ENCODE measurements at places on chromosomes 16 and 17.
A peak's percentile ranks its signal among the peaks of the same experiment; 100 is the strongest.

DNA sequence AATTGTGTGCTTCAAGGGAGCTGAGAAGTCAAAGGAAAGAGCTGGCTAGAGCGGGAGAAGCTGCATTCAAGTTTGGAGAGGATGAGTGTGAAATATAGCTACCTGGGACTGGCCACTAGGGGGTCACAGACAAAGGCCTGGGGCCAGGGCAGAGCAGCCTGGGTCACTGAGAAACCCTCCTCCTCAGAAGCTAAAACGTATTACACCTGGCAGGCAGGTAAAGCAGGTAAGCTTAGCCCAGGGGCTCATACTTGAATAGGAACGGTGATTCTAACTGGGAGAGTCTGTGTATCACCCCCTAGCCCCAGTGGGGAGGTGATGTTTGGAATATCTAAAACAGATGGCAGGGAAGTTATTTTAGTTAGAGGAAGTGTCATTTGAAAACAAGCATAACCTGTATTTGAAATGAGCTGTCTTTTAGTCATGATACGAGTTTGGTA is 6.8 kb downstream of the KRT37 start:
- DNase-seq: no peak

DNA sequence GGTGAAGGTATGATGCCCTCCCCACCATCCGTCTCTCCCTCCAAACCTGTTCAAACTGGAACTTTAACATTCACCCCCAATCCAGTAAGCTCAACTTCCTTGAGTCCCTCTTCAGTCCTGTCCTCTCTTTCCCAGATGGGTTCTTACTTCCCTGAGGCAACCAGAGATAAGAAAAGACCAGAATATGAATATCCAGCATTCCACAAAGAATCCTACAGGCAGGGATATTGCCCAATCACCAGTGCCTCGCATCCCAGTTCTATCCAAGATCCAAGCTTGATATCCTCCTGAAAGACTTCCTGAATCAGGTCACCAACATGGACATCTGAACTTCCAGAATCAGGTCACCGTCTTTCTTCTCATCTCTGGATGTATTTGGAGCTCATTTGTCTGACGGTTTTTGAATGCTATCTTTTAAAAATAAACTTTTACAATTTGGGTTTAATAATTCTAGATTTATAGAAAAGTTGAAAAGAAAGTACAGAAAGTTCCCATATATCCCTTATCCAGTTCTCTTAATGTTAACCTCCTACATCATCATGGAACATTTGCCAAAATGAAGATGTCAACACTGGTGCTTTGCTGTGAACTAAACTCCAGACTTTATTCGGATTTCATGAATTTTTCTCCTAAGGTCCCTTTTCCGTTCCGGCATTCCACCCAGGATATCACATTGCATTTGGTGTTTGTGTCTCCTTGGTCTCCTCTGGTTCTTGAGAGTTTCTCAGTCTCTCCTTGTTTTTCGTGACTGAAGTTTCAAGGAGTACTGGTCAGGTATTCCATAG is 13.7 kb upstream of the COL1A1 start:
- DNase-seq: no peak

DNA sequence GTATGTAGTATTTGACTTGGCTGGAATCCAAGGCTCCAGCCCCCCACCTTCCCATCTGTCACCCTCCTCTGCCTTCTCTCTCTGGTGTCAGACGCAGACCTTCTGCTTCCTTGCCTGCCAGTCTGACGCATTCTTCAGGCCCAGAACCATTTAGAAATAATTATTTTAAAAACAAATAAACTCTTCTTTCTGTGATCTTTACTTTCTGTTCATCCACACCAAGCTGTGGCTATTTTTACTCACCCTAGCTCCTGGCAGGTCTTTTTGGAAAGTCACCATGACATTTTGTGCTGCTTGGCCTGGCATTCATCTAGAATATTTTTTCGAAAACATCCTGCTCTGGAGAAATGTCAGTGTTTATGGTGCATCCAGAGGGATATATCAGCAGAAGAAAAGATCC is 330.7 kb upstream of the ASIC2 start:
- DNase-seq: no peak

- peak; percentile 53 for DNase-seq
Measured at GRCh38 chr17:63950940-63951907, 19.1 kb upstream of the CD79B start.

DNA sequence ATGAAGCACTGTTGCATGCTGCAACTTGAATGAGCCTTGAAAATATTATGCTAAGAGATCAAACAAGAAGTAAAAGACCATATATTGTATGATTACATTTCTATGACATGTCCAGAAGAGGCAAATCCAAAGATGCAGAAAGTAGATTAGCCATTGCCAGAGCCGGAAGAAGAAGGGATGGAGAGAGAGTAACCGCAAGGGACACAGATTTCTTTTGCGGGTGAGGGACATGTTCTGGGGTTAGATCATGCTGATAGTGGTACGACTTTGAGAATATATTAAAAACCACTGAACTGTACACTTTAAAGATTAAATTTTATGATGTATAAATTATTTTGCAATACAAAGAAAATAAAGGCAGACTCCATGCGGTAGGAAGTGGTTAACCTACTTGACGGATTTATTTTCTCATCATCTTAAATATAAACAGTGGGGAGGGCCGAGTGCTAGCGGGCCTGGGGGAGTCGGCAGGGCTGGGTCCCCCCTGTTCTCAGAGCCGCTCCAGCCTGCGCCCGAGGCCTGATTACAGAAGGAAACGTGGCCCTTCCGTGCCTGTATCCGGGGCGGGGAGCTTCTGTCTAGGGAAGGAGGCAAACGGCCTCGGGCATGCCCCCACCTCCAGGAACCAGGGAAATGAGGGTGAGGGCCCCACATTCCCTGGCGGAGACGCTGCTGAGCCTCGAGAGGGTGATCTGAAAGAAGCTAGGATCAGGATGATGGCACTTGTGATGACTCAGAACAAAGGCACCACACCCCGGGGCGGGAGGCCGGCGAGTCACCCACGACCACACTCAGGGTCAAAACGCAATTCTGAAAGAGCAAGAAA is 48.0 kb downstream of the SHCBP1 start:
- DNase-seq: no peak

DNA sequence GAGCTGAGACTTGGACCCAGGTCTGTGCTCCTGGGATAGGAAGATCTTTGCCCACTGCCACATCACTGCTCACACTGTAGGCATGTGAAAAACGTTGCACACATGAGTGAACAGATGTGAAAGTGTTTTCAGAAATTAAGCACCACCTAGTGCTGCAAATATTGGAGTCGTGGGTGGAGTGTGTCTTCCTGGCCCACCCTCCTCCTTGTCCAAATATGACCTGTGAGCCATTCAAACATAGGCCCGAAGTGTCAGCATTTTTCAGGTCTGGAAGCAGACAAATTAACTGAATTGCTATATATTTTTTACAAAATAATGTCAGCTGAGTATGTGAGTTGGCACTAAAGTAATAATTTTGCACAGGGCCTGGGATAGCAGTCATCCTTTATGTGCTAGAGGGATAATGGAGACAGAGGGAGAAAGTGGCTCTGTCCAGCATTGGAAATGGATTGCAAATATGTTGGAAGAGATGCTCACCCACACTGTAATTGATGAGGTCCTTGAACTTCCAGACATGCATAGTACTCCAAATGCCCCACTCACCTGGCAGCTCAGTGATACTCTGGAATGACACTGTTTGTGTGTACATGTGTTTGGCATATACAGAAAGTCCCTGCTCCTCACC is 58.7 kb downstream of the ACSM1 start:
- no peak for DNase-seq

GRCh38 chr16:75169899-75170405 is 21.6 kb downstream of the ZFP1 start:
- DNase-seq: no peak

DNA sequence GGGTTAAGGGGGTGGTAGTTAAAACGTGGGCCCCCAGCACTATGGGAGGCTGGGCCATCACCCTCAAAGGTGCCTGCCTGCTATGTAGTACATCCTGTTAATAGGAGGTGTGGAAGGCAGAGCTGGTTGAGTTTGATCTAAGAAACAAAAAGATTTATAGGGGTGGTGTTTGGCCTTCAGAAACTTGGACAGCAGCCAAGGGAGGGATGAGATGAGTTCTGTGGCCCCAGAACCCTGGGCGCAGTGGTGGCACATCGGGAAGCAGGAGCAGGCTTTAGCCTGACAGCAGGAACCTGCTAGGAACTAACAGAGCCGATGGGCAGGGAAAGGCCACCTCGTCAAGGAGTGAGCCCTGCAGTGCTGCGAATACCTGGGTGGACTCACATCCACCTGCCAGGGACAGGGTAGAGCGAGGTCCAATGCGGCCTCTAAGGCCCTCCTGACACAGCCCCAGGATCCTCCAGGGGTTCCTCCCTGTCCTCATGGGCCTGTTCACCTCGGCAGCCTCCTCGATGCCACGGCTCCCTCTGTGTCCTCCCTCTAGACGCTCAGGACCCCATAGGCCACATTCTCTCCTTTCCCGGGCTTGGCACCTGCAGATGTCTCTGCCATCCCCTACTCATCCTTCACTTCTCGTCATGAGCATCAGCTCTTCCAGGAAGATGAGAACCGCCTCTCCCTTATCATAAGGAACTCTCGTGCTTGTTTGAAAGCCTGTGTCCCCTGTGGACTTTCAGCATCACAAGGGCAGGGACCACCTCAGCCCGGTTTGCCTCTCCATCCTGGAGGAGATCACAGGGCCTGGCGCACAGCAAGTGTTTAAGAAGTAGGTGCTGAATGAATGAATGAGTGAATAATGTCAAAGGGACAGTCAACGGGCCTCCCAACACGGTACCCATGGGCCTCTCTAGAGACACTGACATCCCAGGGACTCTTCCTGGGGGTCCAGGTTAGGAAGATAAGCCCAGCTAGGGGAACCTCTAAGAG is 103.5 kb upstream of the TNRC6C start:
- no peak for DNase-seq

DNA sequence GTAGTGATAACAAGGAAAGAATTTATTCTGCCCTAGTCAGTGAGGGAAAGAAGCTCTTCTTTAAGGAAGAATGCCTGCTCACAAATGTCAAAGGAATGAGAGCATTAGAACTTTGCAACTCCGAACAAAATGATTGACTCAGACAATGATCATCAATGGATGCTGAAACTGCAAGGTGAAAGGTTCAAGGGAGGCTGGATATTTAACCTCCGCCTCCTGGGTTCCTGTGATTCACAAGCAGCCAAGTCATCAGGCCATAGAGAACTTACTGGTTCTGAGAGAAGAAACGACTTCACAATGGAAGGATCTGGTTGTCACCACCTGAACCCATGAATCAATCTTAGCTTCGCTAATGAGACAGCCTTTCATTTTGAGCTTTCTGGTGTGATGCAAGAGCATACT is 16.0 kb upstream of the SCNN1B start:
- no peak for DNase-seq

- DNase-seq: no peak
Measured at GRCh38 chr16:24721830-24722238, 7.6 kb upstream of the TNRC6A start.

DNA sequence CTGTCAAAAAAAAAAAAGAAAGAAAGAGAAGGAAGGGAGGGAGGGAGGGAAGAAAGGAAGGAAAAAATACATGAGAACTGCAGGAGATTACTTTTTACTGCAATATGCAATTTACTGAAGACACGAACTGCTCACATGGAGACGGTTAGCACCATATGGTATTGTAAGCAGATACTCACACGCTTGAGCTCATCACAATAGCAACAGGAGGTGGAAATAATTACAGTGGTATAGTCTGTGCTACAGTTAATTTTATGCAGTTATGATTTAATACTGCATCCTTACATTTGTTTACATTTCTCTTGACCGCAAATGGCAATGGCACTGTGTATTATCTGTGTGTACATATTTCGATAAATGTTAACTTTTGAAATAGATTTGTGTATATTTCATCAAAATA is 21.4 kb upstream of the SLC46A1 start:
- DNase-seq: no peak

- DNase-seq: peak; percentile 74
Measured at GRCh38 chr17:7841396-7841914, 7.4 kb downstream of the KDM6B start.

DNA sequence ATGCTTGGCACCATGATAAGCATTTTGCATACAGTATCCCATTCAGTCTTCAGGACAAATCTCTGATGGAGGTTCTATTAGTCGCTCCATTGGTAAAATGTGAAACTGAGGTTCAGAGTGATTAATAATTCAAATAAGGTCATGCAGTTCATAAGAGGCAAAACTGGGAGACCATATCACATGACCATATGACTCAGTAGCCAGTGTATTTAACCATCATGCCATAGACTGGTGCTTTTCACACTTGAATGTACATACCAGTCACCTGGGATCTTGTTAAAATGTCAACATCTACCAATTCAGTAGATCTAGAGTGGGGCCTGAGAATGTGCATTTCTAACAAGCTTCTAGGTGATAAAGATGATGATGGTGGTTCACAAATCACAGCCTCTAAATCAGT is 4.3 kb downstream of the ACSM3 start:
- no peak for DNase-seq

DNA sequence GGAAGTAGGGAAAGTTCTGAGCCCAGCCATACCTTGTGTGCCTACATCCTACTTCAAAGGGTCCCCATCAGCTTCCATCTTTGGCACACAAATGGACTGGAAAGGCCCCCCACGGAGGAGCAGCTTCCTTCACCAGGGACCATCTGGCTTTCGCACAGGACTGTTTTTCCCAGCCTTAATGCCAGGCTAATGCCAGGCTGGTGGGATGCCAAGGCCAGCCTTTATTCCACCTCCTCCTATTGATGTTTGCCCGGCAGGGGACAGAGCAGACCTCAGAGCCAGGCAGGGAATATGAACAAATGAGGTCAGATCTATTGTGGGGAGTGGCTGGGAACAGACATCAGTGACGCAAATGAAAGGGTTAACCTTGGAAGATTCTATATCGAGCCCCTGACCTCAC is 5.7 kb downstream of the GPR179 start:
- DNase-seq: no peak

- no peak for DNase-seq
Measured at GRCh38 chr16:82699711-82700495, 73.1 kb downstream of the CDH13 start.

- no peak for DNase-seq
Measured at GRCh38 chr17:57400648-57401047, 144.3 kb downstream of the MSI2 start.

GRCh38 chr16:4213737-4214136 is 28.1 kb downstream of the SRL start:
- DNase-seq: no peak

DNA sequence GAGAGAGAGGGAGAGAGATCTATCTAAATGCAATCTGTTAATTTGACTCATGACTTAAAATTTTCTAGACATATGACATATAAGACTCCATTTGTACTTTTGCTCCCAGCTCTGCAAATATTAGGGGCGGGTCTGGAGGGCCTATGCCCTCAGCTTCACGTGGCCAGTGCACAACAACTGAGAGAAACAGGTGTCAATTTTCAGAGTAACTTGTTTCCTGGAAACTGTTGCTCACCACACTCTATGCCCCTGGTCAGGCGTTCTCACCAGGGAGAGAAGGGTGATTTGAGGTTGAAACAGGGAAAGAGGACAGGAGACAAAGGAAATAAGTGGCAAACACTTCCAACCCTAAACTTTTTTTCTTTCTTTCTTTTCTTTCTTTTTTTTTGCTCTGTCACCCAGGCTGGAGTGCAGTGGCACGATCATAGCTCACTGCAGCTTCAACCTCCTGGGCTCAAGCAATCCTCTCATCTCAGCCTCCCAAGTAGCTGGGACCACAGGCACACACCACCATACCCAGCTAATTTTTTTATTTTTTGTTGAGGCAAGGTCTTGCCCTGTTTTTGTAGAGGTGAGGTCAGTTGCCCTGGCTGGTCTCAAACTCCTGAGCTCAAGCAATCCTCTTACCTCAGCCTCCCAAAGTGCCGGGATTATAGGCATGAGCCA is 270.0 kb downstream of the SLC39A11 start:
- no peak for DNase-seq
